ENCODE measurements at places on chromosomes 5 and 9. TPM values are rescaled to one million over a fixed set of nuclear protein-coding genes. Genes with fewer than 3 reads are reported as not detected.

DNA sequence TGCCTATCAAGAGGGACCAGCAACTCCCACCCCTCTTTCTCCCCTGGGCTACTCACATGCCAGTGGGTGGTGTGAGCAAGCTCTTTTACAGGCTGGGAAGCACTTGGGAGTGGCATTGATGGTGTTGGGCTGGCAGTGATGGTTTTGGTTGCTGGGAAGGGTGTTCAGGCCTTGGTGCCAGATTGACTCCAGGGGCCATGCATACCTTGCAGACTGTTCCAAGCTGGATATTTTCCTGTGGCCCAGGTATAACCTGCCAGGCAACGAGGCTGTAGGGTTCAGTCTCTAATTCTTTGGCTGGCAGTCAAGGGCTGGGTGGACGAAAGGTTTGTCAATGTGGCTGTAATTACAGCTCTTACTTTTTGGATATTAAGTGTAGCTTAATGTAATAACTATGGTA lies 177.3 kb downstream of the MACROH2A1 start:
- no peak for DNase-seq

GRCh38 chr5:146781157-146781556 lies 97.4 kb downstream of the PPP2R2B start:
- no peak for DNase-seq

DNA sequence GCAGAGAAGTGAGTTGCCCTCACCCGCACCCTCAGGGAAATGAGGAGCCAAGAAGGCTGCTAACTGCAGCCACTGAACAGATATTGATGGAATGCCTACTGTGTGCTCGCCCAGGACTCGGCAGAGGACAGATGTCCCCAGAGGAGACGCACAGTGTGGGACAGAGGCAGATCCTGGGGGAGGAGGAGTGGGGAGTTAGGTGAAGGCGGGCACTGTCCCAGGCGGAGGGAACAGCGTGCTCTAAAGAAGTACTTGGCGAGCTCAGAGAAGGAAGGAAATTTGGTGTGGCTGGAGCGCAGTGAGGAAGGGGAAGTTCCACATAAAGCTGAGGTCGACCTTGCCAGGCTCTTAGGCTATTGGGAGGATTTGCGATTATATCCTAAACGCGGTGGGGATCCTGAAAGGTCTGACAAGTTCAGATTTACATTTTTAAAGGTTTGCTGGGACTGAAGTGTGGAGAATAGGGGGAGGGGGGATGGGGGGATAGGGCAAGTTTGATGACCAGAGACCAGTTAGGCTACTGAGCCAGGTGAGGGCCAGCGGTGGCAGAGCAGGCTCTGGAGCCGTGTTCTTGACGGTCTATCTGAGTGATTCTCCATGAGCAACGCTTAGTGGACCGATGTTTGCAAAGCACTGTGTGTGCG lies 23.6 kb upstream of the CERCAM start:
- peak; percentile 58 for DNase-seq

DNA sequence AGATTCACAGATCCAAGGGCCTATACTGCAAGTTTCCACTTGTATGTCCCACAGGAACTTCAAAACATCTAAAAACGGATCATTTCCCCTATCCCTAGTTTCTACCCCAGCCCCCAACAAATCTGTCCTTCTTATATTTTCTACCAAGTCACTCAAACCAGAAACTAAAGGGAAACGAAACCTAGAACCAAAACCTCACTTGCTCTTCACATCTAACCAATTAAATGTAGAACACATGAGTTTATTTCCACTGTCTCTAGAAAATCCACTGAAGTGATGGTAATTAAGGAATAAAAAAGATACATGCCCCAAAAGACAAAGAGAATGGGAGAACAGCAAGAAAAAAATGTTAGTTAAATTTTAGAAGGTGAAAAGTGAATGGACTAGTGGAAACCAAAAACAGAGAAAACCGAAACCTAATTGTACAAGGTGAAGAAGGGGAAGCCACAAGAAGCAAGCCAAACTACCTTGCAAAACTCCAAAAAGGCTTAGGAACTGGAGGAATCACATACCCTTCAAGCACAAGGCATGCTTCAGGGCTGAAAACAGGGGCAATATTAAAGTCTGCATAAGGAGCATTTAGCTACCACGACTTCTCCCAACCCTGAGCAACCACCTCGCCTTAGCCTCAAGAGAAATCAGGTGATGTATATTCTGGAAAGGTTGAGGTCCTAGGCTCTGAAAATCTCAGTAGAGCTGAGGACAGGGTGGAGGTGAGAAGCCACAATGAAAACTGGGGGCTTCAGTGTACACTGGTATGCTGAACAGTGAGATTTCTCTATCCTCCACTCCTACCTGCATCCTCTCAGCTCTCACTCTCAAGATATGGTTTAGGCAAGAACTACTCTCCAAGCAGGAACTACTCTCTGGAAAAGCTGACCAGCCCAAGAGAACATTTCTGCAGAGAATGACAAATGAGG lies 11.1 kb downstream of the SMU1 start:
- DNase-seq: no peak

DNA sequence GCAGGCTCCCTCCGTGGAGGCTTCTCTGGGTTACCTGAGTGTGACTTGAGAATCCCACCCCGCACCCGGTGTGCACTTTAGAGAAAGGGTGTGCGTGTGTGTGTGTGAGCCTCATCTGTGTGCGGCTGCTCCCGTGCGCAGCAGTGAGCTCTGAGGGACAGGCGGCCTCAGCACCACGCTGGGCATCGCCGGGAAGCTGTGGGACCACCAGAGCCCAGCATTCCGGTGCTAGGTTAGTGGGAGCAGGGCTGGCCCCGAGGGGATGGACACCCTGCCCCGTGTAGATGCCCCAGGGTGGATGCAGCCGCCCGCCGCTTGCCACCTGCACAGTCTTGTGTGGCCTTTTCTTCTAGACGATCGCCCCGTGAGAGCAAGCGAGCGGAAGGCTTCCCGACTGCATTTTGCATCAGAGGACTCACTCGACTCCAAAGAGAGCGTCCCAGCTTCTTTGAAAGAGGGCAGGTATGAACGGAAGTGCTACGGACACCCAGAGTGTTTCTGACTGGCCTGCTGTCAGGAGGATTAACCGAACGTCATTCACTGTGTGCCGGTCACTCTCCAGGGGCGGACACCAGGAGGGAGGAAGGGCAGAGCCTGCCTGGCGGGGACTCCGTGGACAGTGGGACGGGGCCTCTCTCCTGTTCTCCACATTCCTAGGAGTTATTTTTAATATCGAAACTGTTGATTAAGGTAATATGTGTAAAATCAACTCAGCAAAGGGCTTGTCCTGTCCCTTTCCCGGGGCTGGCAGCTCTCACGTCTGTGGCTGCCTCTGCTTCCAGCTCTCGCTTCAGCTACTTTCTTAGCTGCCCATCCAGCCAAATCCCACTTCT lies 12.2 kb downstream of the CEP72 start:
- no peak for DNase-seq

GRCh38 chr5:150670275-150670947 lies 9.4 kb downstream of the MYOZ3 start:
- DNase-seq: no peak

- DNase-seq: no peak
These were observed 23.9 kb upstream of the DMRT2 start for GRCh38 chr9:1026219-1026618.

DNA sequence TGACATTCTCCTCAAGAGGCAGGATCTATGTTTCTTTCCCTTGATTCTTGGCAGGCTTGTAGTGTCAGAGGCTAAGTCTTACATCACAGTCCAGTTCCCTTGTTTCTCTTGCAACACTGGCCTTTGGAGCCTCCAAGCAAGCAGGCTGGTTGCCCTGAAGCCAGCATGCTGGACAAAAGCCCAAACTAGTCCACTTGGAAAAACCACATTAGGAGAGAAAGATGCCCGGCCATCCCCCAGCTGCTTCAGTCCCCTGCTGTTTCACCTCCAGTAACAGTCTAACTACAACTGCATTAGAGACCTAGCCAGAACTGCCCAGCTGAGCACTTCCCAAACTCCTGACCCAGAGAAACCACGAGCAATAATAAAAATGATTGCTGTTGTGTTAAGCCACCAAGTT lies 87.6 kb downstream of the ADAMTS6 start:
- DNase-seq: peak; percentile 35

DNA sequence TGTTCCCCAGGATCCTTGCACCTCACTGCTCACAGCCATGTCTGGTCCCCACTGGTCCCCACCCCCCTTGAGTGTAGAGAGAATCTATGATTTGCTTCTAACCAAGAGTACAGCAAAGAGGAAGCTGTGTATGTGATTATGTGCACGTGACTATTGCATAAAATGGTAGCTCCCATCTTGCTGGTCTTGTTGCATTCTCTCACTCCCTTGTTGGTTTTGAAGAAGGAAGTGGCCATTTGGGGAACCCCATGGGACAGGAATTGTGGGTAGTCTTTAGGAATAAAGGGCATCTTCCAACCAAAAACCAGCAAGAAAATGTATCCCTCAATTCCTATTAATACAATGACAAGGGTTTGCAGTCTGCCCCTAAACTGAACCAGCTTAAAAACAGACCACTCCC lies 5.2 kb upstream of the FCN2 start:
- DNase-seq: no peak

DNA sequence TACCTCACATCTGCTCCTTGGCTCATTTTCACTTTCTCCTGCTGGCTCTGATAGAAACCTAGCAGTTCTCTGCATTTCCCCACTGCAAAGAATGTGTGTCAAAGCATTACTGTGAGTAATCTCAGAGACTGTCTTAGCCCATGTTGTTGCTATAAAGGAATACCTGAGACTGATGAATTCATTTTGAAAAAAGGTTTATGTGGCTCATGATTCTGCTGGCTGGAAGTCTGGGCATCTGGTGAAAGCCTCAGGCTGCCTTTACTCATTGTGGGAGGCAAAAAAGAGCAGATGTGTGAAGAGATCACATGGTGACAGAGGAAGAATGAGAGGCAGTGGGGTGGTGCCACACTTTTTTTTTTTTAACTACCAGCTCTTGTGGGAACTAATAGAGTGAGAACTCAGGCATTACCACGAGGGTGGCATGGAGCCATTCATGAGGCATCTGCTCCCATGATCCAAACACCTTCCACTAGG lies 191.6 kb upstream of the CTNND2 start:
- DNase-seq: no peak

DNA sequence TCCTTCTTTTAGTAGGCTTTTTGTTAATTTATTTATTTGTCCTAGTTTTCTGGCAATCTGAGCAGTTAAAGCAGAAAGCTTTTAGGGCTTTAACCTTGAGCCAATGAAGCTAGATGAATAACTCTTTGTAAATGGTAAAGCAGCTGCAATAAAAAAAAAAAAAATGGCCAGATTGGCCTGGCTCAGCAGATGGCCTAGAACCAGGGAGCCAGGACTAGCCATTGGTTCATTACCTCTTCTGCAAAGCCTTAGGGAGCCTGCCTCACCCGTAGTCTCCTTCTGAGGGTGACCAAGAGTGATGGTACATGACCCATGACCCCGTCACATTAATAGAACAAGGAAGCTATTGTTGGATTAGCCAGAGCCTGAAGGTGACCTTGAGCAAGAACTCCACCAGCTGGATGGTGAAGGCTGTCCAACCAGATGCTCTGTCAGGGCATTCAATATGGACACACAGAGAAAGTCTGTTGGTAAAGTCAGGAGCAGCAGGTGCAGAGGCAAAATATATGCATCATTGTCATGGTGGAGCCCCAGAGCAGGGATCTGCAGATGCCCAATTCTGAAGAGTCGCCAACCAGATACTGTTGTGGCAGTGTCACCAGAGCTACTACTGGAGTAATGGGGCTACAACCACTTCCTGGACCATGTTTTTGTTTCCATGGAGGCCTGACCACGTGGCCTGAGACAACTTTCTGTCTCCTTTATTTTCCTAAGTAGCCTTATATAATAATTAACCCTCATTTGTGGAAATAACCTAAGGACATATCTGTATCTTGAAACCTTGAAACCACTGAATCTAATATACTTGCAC lies 100.7 kb downstream of the MTX3 start:
- DNase-seq: no peak

DNA sequence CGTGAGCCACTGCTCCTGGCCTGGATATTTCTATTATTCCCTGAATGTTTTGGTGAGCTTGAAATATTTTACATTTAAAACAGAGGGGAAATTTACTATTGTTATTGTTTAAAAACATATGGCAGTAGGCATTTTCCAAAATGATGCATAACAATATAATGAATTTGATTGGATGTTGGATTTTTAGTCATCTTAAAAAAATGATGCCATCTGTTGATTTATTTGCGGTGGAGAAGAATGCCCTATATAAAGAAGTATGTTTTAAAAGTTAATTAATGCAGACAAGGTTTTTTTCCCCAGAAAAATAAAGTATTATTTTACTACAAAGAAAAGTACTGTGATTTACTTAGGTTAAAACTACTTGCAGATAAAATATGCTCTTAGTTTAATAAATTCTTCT lies 33.4 kb upstream of the ARRDC3 start:
- no peak for DNase-seq

GRCh38 chr5:5483880-5484598 lies 61.6 kb downstream of the ICE1 start:
- DNase-seq: no peak

DNA sequence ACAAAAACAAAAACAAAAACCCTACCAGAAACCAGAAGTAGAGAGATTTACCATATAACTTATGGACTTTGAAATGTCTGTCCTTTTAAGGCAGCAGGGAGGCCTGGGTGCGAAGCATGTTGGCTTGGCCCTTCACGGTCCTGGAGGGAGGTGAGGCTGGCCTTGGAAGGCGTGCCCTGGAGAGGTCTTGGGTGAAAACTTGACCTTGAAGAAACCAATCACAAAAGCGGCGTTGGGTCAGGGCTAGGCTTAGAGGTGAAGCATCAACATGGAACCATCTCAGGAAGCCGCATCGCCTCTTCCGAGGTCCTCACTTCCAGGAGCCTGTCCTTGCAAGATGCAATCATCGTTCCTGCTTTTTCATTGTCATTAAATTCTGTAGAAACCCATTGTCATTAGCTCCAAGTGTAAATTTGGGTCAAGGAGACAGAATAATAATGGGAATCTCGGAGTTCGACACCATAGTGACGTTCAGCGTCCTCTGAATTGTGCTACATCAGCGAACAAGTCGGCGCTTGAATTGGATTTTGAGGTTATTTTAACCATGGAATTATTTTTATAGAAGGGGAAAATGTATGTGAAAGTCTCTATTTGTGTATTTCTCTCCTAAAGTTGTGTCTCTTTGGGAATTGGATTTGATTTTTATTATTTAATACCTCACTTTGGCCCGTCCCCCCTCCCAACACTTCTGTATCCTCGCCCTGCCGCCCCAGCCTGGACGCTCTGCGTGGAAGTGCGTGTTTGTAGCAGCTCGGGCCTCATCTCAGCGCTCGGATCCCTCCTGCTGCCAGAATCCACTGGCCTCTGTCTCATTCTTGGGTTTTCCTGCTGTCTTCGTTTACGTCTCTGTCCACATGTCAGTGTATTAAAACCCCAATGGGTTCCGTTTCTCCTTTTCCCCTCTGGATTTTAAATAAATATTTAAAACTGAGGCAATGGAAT lies 11.1 kb upstream of the ORM1 start:
- no peak for DNase-seq

MRPL36 gene
- 57.4 TPM for total RNA-seq

RFK gene
- total RNA-seq: 24.0 TPM

PPIC gene
- 47.5 TPM for total RNA-seq

ADAMTS19 gene
- total RNA-seq: 0.38 TPM

RBM22 gene
- 25.2 TPM for total RNA-seq

SLC36A2 gene
- total RNA-seq: 0.16 TPM

MVB12B gene
- total RNA-seq: 11.2 TPM

TXNDC8 gene
- total RNA-seq: not detected

SHOC1 gene
- not detected for total RNA-seq
